ENCODE measurements at places on chromosomes 5 and 9. TPM values are rescaled to one million over a fixed set of nuclear protein-coding genes. Genes with fewer than 3 reads are reported as not detected.
A peak's percentile ranks its signal among the peaks of the same experiment; 100 is the strongest.

The OR2V1 gene
- total RNA-seq: not detected

The SLC25A51 gene
- 37.1 TPM for total RNA-seq

The ADGRD2 gene
- total RNA-seq: not detected

The C5orf58 gene
- not detected for total RNA-seq

DNA sequence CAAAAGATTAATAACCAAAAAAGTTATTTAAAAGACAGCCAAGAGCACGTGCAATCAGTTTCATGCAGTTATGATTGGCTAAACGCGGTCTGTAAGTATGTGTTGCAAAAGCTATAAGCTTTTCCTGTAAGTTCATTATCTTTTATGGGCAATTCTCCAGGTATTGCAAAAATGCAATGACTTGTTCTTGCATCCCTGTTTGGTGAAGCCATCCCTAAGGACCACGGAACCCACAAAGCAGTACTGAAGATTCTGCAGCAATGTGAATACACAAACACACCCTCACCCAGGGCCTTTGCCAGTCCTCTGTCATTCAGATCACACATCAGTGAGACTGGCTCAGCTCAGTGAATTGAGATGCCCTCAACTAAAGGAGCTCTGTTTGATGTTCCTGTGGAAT, 11.4 kb downstream of the GCNT4 start:
- peak; percentile 38 for DNase-seq

- peak; percentile 12 for DNase-seq
These were observed 33.4 kb upstream of the SLC6A19 start for GRCh38 chr5:1167728-1168709.

GRCh38 chr9:105484226-105484625, 36.4 kb downstream of the FSD1L start:
- no peak for DNase-seq

DNA sequence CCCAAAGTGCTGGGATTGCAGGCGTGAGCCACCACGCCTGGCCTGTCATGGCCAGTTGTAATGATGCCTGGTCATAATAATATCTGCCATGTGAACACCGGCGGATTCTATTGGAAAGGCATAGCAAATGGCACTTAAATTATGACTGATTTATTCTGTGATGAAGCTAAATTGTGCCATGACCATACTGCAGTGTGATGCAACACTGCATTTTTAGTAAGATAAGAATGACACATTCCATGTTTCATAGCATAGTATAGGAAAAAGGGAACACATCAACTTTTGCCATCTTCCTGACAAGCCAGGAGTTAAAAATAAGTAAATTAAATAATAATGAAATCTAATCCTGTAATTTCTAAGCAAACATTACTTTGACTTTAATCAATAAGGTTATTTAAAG, 30.4 kb upstream of the BICD2 start:
- no peak for DNase-seq

DNA sequence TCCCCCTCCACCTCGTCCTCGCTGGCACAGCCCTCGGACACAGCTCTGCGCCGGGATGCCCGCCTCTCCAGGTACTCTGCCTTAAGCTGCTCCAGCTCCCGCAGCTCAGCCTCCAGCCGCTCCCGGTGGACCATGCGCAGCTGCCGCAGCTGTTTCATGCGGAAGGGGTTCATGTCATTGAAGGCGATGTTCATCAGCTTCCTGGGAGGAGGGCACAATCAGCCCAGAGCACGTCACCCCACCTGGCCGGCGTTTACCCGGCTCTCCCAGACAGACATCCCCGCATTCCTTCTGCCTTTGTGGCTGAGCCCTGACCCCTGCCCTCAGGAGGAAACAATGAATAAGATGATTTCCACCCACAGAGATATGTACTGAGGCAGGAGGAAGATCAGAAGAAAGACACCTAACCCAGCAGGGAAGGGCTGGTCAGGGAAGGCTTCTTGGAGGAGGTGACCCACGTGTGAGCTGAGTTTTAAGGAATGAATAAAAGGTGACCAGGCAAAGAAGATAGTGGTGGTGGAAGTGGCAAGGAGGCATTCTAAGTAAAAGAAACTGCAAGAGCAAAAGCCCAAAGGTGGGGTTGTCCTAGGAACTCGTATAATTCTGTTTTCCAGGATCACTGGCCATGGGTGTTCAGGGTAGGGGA, 7.1 kb upstream of the CORO2A start:
- no peak for DNase-seq

GRCh38 chr5:60685700-60686099, 14.3 kb downstream of the DEPDC1B start:
- no peak for DNase-seq
